ENCODE measurements at places on chromosomes 5 and 9.

DNA sequence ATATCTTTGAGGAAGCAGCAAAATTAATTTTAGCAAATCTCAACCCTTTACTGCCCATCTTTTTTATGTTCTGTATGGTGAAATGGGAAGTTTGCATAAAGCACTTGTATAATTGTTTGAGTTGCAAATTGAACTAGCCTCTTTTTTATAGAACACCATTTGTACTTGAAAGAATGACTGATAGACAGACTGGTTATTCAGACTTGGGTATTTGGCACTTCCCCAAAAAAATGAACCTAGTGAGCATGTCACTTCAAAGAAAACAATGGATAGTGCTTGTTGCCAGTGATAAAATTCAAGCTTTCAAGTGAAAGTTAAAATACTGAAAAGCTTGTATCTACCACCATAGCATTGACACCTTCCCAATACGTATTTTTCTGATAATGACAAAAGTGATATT is 115.8 kb downstream of the ERCC6L2 start:
- H3K27ac ChIP-seq, result no peak overlapping the region
- no peak for DNase-seq
- H3K36me3 ChIP-seq, result peaks cover 17% of the 10 kb centered on the region
- H3K27me3 ChIP-seq, result no peaks in the 10 kb centered on the region
- H3K4me1 ChIP-seq, result no peaks in the 10 kb centered on the region

GRCh38 chr9:129352146-129352865 is 174.2 kb upstream of the IER5L start:
- no peaks in the 10 kb centered on the region for H3K27me3 ChIP-seq
- peak overlapping the region; percentile 38 for H3K4me3 ChIP-seq
- H3K27ac ChIP-seq, result no peak overlapping the region

- H3K36me3 ChIP-seq, result 0 out of 2 replicates have a peak, but pooled peaks cover 2% of the 10 kb centered on the region
- no peaks in the 10 kb centered on the region for H3K4me1 ChIP-seq
- H3K4me3 ChIP-seq, result no peak overlapping the region
- no peak for DNase-seq
Observed at GRCh38 chr5:80620211-80620610, 34.2 kb upstream of the MSH3 start.

GRCh38 chr9:93648181-93648580 is 71.8 kb downstream of the PHF2 start:
- no peaks in the 10 kb centered on the region for H3K4me1 ChIP-seq
- no peak overlapping the region for H3K27ac ChIP-seq
- H3K4me3 ChIP-seq, result no peak overlapping the region
- H3K36me3 ChIP-seq, result peaks cover 20% of the 10 kb centered on the region

DNA sequence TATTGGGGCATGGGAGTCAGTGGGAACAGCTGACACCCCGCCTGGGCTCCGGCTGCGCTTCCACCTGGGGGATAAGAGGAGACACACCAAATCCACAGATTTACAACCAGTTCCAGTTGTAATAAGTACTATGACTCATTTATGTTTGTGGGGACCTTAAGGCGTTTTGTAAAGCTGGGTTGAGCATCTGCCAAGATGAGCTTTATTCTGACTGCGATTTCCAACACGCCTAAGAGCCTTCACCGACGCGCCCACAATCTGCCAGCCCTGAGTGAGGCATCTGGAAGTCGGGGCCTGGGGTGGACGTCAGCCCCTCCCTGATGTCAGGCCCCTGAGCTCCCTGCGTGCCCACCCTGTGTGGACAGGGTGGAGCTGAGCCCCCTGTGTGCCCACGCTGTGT is 14.3 kb upstream of the LHX3 start:
- H3K27me3 ChIP-seq, result no peaks in the 10 kb centered on the region
- H3K36me3 ChIP-seq, result peaks cover 35% of the 10 kb centered on the region
- no peak overlapping the region for H3K4me3 ChIP-seq
- peak overlapping the region; percentile 12 for H3K27ac ChIP-seq
- no peak for DNase-seq

GRCh38 chr5:86127696-86128095 is 490.0 kb upstream of the COX7C start:
- H3K4me1 ChIP-seq, result no peaks in the 10 kb centered on the region
- H3K27ac ChIP-seq, result no peak overlapping the region
- H3K27me3 ChIP-seq, result peaks cover 22% of the 10 kb centered on the region
- no peak for DNase-seq
- H3K4me3 ChIP-seq, result no peak overlapping the region

- no peak for DNase-seq
- no peak overlapping the region for H3K27ac ChIP-seq
- no peak overlapping the region for H3K4me3 ChIP-seq
- no peaks in the 10 kb centered on the region for H3K36me3 ChIP-seq
Observed at GRCh38 chr9:133490865-133491655, 12.2 kb upstream of the SLC2A6 start.

DNA sequence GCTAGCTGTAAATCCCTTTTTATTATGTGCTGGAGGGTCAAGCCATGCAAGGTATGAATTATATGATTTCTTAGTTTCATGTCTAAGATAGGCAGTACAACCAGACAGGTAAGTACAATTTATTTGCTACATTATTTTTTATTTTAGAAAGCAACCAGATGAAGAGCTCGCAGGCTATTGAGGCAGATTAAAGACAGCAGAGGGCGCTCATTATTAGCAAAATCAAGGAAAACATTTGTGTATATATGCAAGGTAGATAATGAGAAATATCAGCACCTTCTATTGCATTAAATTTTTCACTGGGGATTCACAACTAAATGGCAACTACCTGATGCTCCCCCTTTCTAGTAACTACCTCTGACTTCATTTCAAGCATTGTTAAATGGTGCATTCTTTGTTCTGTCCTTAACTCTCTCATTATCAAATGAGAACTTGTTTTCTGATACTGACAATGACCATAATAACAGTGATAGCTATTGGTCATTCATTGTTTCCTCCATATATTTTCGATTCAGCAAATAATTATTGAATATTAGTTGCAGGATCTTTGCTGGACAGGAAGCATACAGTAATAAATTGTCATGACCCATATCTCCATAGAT is 8.6 kb downstream of the SCGB3A2 start:
- no peak for DNase-seq
- peak overlapping the region; percentile 5 for H3K27ac ChIP-seq

GRCh38 chr5:149100331-149100730 is 37.5 kb upstream of the SH3TC2 start:
- H3K36me3 ChIP-seq, result no peaks in the 10 kb centered on the region
- no peaks in the 10 kb centered on the region for H3K4me1 ChIP-seq
- no peaks in the 10 kb centered on the region for H3K27me3 ChIP-seq
- no peak for DNase-seq
- no peak overlapping the region for H3K4me3 ChIP-seq
- no peak overlapping the region for H3K27ac ChIP-seq

DNA sequence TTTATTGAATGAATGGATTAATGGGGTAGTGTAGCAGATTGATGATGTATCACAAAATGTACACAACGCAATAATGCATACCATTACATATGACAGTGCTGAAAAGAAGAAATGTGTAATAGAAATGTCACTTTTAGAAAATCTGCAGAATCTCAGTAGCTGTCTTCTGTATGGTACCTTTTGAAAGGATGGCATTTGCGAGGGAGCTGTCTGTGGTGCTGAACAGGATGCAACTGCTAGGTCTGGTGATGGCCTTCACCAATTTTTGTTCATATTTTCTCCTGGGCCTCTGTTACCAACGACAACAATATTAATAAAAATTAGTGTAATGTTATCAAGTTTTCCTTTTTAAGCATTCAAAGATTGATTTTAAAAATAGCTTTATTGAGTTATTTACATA is 36.2 kb upstream of the OTULIN start:
- no peak overlapping the region for H3K27ac ChIP-seq
- no peaks in the 10 kb centered on the region for H3K36me3 ChIP-seq
- DNase-seq, result no peak
- H3K4me1 ChIP-seq, result no peaks in the 10 kb centered on the region
- H3K27me3 ChIP-seq, result peaks cover 3% of the 10 kb centered on the region

GRCh38 chr9:23830929-23831730 is 5.1 kb upstream of the ELAVL2 start:
- no peaks in the 10 kb centered on the region for H3K36me3 ChIP-seq
- no peak overlapping the region for H3K4me3 ChIP-seq
- DNase-seq, result no peak
- H3K27ac ChIP-seq, result no peak overlapping the region

DNA sequence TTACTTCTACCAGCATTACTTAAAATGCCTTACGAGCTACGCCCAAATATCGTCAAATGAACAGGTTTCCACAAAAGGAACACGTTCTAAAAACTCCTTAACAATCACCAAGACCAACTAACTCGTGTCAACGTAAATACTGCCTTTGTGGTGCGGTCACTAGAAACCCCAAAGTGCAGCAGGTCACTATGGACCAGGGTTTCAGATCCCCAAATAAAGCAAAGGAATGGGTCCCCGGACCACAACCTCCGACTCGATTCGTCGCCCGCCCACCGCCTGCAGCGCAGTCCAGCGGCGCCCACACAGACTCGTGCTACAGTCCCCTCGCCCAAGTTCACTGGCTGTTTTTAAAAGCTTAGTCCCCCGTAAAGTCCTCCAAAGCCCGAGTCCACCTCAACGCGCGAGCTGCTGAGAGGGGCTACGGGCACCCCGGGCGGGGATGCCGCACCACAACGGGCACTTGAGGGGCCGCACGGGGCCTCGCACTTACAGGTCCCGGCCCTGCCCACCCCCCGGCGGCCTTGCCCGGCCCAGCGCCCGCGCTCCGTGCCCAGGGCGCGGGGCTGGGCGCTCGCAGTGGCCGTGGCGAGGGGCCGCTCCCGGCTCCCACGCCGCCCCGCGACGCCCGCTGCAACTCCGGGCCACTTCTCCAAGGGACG is 1.1 kb downstream of the NFIB start:
- H3K27me3 ChIP-seq, result no peaks in the 10 kb centered on the region
- H3K4me1 ChIP-seq, result peaks cover 36% of the 10 kb centered on the region
- peak overlapping the region; percentile 96 for H3K27ac ChIP-seq
- DNase-seq, result no peak
- H3K36me3 ChIP-seq, result peaks cover 16% of the 10 kb centered on the region

GRCh38 chr9:135990468-135991429 is 29.6 kb upstream of the UBAC1 start:
- no peak overlapping the region for H3K4me3 ChIP-seq
- H3K36me3 ChIP-seq, result no peaks in the 10 kb centered on the region
- H3K27ac ChIP-seq, result no peak overlapping the region
- peaks cover 11% of the 10 kb centered on the region for H3K27me3 ChIP-seq

Measured in RWPE2 (cell line).